ENCODE measurements at places on chromosomes 1 and 21.

DNA sequence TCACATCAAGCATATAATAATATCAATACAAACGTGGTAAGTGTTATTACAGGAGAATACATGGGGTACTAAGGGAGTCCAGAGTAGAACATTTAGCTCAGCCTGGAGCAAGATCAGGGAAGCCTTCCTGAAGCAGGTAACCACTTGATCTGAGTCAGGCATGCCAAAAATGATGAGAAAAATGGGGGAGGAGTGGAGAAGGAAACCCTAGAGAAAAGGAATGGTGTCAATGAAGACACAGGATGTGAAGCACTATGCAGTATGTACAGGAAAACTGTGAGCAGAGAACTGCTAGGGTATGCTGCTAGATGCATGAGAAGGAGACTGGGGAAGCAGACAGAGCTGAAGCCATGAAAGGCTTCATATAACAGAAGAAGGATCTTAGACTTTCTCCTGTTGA, 84.7 kb downstream of the NOTCH2 start:
- peak; percentile 54 for DNase-seq

- no peak for DNase-seq
Measured at GRCh38 chr1:20729155-20729931, 3.2 kb downstream of the SH2D5 start.

DNA sequence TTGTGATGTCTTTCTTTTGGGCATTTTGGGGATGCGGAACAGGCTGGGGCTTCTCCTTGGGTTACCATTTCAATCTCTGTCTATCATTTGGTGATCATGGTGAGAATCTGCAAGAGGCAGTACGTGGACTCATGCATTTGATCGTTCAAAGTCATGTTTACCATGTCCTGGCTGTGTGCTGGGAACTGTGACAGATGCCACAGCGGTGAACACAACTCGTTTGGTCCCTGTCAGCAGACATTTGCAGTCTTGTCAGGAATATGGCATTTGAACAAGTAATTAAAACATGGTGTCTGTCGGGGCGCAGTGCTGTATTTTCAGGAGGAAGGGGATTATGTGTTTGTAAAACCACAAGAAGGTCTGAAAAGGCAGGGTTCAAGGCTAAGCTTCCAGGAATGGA, 103.3 kb upstream of the IGSF21 start:
- DNase-seq, result no peak

DNA sequence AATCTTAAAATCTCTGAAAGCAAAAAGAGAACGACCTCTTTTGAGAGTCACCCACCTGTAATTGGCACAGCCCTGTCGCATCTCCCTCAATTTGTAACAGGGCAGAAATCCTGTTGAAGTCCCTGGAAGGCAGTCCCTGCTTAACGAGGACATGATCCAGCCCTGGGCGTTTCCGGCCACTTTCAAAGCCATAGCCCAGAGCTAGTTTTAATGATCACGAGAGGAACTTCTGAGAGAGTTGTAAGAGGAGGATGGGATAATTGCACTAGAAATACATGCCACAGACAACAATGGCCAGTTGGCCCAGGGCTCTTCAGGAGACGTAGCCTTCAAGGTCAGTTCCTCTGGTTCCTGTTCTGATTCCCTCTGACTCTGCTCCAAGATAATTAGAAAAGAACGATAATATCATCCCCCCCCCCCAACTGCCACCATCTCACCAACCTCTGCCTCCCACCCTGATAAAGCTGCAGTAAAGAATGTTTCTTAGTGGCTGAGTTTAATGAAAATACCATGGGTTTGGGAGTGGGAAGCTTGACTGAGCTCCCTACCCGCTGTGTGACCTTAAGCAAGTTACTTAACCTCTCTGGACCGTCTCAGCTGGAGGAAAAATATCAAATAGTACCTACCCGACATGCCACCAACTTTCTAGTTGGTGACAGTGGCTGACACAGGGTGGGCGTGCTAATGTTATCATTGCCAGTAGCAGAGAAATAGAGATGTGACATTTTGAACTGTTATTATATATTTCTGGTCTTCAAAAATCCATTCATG, 140.0 kb downstream of the OMA1 start:
- DNase-seq, result no peak

DNA sequence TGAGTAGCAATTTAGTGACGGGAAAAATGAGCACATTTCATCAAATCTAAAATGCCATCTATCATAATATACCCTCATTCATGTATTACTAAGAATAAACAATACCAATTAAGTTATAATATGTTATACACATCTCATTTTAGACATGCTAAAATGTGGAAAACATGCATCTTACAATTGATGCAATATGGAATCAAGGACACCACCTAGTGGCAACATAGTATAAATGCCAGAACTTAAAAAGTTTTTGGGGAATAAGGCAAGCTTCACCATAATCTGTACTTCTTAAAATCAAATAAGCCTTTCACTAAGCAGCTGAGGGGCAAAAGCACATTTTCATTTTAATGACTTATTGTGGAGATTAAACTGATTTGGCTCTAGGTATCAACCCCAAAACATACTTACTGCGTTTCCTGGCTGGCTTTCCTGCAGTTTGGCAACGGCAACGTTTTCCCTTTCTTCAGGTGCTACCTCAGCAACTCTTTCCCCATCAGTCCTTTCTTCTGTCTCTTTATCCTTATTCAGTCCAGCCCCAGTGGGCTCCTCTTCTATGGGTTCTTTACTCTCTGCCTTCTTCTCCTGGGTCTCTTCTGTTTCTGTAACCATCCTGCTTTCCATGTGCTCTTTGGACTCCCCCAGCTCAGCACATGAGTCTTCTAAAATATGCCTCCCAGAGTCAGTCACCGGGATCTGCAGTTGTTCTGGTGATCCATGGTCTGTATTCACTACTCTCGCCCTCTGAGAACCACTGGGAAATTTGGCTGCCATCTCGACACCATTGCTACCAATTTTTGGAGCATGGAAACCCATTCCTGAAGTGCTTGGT, 11.4 kb downstream of the SDE2 start:
- DNase-seq, result peak; percentile 45

DNA sequence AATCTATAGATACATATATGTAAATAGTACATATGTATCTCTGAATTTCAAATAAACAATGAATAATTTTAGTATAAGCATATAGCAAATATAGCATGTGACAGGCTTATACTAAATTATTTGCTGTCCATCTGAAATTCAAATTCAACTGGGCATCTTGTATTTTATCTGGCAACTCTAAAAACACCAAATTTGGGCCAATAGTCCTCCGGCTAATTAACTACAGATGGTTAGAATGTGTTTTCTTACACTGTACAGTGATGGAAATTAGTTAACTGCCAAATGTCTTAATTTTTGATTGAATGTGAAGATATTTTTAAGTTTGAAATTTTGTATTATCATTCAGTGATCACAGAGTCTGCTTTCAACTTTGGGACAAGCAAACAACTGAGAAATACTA, 30.7 kb downstream of the KCNJ15 start:
- DNase-seq, result no peak

DNA sequence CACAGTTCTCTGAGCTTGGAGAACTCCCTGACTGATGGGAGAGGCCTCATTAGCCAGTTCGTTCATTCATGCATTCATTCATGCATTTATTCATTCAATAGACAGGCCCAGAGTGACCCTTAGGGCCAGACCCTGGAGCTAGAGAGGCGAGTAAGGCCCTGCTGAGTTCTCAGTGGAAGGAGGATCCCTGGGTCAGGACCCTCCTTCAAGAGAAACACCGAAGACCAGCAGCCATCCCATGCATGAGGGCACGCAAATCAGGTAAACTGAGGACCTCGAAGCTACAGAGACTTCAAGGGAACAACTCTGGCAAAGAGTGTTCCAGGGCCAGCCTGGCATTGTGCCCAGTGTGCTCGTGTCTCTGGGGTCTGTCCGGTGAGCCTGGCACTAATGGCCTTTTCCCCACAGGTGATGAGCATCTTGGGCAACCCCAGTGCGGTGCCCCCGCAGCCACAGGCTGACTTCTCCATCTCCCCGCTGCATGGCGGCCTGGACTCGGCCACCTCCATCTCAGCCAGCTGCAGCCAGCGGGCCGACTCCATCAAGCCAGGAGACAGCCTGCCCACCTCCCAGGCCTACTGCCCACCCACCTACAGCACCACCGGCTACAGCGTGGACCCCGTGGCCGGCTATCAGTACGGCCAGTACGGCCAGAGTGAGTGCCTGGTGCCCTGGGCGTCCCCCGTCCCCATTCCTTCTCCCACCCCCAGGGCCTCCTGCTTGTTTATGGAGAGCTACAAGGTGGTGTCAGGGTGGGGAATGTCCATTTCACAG, 104.8 kb downstream of the PAX7 start:
- no peak for DNase-seq

GRCh38 chr1:10117865-10118264, 85.1 kb downstream of the UBE4B start:
- DNase-seq, result no peak

GRCh38 chr1:179840107-179840506, 37.5 kb downstream of the TOR1AIP2 start:
- no peak for DNase-seq

DNA sequence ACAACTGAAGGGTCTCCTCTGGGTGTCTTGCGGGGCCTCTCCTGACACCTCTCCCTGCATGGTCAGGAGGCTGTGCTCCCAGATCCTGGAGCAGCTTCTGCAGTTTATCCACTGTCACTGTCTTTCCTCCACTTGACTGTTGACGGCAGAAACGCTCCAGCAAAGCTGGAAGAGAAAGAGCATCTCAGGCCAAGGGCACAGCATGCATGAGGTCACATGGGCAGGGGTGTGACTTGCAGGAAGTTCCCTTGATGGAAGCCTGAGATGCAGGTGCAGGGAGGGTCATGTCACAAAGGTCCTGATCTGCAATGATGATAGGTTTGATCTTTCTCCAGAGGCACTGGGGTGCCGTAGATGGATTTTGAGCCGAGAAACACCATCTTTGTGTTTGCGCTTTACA, 23.3 kb downstream of the SLC44A3 start:
- DNase-seq, result no peak

GRCh38 chr1:169866577-169866976, 27.1 kb downstream of the SCYL3 start:
- DNase-seq, result no peak

- no peak for DNase-seq
Measured at GRCh38 chr1:89703469-89703868, 70.5 kb downstream of the LRRC8C start.

- no peak for DNase-seq
Measured at GRCh38 chr1:163305441-163305840, 16.3 kb upstream of the NUF2 start.

- DNase-seq, result peak; percentile 39
Measured at GRCh38 chr1:78045926-78046778, at the start of gene GIPC2. TSS of gene GIPC2 (plus strand) at chr1:78045966. CDS start at chr1:78046095, 129 bp downstream.

- DNase-seq, result no peak
Measured at GRCh38 chr1:89941110-89941766, 53.7 kb upstream of the ZNF326 start.

- DNase-seq, result peak; percentile 54
Measured at GRCh38 chr1:96365076-96365475, 356.5 kb upstream of the PTBP2 start.

GRCh38 chr1:154330669-154331068, 5.3 kb downstream of the ATP8B2 start:
- DNase-seq, result no peak

GRCh38 chr1:200642481-200642880, 21.9 kb upstream of the KIF14 start:
- DNase-seq, result no peak

DNA sequence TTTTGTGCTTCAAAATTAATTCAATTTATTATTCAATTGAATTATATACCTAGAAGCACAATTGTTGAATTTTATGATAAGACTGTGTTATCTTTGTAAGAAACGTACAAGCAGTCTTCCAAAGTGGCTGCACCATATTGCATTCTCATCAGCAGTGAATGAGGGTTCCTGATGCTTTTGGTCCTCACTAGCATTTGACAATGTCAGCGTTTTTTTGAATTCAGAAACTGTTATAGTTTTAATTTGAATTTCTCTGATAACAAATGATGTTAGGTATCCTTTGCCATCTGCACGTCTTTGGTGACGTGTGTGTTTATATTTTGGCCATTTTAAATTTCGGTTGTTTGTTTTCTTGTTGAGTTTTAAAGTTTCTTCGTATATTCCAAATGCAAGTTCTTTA, 553.0 kb upstream of the ZP4 start:
- no peak for DNase-seq

- no peak for DNase-seq
Measured at GRCh38 chr1:55445416-55445815, 230.3 kb upstream of the USP24 start.

DNA sequence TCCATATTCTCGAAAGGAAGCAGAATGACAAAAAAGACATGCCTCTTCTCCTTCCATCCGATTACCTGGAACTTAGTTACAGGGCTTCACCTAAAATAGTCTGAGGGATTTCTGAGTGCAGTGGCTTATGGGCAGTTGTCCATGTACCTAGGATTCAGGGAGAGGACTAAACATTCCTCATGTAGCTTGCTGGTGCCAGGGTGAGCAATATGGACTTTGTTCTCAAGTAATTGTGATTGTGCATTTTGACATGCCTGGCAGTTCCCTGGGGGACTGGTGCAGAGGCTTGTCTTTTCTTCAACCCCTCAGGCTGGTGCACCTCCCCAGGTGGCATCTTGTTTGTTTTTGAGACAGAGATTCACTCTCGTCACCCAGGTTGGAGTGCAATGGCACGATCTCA, 6.1 kb upstream of the PSEN2 start:
- DNase-seq, result no peak

DNA sequence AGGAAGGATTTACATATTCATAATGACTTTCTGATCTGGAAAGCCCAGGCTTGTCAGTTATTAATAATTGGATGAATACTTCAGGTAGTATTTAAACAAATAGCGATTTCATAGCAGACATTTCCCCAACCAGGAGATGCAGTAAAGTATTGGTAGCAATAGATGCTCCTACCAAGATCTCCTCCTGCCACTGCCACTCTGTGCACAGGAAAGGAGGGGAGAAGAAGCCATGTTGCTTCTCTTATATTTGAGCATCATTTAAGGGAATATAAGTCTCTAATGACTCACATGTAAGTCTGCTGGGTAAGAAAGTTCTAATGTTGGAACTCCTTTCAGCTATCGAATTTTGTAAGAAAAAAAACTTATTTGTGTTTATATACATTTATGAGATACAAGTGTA, 420 bp upstream of the IFI16 start:
- DNase-seq, result no peak

- DNase-seq, result no peak
Measured at GRCh38 chr1:83706354-83706938, 292.5 kb downstream of the TTLL7 start.

- DNase-seq, result no peak
Measured at GRCh38 chr1:79726321-79726720, 719.8 kb upstream of the ADGRL4 start.

GRCh38 chr1:23035823-23036452, 16.7 kb downstream of the KDM1A start:
- DNase-seq, result peak; percentile 72

GRCh38 chr1:198597690-198598430, 41.0 kb upstream of the PTPRC start:
- no peak for DNase-seq

- DNase-seq, result peak; percentile 61
Measured at GRCh38 chr21:36749935-36750575, 51.1 kb downstream of the SIM2 start.
